ENCODE measurements at places on chromosomes 7 and 10. TPM values are rescaled to one million over a fixed set of nuclear protein-coding genes. Genes with fewer than 3 reads are reported as not detected.

VWC2 gene
- not detected for total RNA-seq

NANOS1 gene
- total RNA-seq: 0.09 TPM

OR6V1 gene
- not detected for total RNA-seq

ZMIZ1 gene
- 32.1 TPM for total RNA-seq

GPR141 gene
- total RNA-seq: not detected

PTPN12 gene
- 56.3 TPM for total RNA-seq

NACAD gene
- 1.9 TPM for total RNA-seq

AKR1C4 gene
- total RNA-seq: not detected

GRCh38 chr10:86813101-86813500 lies 56.7 kb downstream of the BMPR1A start:
- no peak for DNase-seq

GRCh38 chr10:62388328-62388727 lies 14.2 kb downstream of the ZNF365 start:
- no peak for DNase-seq

DNA sequence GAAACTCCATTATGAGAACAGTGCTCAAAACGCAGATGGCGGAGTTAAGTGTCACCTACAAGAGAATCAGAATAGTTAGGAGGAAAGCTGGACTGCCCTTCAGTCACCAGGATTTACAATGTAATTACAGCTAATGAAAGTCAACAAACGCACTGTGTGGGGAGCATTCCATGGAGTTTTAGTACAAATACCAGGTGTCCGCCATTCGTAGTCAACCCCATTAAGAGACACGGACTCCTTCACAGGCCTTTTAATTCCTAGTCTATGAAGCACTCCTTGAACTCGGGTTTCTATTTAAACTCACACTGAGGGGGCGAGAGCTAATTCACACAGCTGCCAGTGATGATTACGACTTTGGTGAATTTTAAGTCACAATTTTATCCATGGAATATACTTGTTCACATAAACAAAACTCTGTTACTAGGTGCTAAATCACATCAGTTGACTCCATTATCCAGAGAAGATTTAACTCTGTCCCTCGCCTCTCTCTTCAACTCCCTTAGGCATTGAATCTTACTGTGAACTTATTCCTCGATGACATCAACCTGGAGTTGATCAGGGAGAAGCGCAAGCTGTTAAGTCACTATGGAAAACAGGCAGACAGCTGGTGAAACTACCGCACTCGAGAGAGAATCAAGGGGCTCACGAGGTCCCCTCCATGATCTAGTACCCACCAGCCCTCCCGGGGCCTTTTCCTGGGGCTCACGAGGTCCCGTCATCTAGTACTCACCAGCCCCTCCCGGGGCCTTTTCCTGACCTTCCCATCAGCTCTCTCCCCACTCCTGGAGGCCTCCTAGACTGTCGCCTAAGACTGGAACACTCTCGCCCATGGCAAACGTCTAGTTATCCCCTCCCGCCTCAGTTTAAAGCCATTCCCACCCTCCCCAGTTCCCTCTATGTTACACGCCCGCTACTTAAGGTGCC lies 1.5 kb downstream of the ZFAND2A start:
- DNase-seq: no peak

DNA sequence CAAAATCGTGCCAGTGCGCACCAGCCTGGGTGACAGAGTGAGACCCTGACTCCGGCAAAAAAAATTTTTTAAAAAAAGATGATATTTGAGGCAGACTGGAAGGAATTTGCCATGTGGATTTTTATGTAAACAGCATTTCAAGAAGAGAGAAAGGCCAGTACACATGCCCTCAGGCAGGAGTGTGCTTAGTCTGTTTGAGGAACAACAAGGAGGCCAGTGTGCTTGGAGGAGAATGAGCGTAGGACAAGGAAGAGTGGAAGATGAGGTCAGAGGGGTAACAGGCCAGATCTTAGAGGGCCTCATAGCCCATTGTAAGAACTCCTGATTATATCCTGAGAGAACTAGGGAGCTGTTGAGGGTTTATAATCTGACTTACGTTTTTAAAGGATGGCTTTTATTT lies 17.2 kb upstream of the STRIP2 start:
- no peak for DNase-seq

DNA sequence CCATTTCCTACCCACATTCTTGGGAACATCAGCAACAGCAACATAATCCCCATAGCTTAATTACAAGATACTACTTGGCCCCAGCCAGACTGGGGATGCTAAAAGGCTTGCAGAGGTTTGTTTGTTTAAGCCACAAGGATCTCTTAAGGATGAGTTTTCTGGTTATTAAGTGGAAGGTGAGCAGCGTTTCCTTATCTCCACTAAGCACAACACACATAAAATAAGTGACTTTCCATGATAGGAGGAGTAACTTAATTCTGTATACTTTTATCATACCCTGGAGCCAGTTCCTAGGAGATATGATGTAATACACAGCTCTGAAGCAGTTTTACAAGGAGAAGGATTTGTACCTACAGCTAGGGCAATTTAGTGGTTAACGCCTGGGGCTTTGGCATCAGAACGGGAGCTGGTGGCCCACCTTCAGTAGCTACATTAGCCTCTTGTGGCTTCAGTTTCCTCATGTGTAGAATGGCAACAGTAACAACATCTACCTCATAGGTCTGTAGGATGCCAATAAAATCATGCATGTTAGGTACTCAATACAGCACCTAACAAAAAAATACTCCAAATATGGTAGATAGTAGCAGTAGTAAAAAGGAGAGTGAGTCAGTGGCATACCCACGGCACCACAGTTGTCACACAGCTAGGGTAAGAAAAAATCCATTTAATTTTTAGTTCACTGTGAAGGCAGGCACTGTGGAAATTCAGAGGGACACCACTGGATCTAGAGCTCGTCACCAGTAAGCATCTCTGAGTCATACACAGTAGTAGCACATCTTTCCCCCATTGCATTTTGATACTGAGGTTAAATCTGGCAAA lies 55.2 kb downstream of the DOCK4 start:
- DNase-seq: no peak

- DNase-seq: no peak
These were observed 6.6 kb upstream of the ZNF22 start for GRCh38 chr10:44993922-44994751.

- DNase-seq: no peak
These were observed 81.0 kb downstream of the SAMD9 start for GRCh38 chr7:93036807-93037206.

DNA sequence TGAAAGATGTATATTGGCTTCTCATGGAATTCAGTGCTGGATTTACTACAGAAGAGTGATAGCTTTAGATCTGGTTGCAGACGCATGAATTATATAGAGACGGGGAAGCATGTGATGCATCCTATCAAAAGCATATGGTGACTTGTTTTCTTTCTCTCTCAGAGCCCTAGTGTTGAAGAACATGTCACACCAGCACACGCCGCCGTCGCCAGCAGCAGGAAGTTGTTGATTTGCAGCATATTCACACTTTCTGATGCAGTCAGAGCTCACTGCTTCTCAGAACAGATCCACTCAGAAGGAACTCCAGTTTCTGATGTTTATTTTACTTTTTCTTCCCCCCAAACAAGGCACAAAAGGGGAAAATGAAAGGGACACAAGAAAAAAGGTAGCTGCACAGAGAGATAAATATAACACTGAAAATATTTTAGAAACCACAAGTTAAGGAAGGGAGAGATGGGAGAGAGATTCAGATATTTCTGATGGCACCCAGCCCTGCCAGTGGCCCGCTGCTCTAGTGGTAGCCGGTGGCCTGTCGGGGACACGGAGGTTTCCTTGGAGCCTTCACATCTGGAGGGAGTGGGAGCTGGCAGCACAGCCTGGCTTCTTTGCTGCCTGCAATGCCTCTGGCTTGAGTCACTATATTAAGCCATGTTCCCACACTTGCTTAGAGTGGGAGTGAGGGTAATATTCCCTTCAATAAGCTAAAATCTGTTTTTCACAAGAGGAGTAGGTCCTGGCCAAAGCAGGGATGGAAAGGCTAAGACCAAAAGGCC lies 123.2 kb downstream of the NRP1 start:
- DNase-seq: peak; percentile 21

GRCh38 chr10:97319671-97320479 lies 804 bp downstream of the FRAT1 start:
- DNase-seq: peak; percentile 51

DNA sequence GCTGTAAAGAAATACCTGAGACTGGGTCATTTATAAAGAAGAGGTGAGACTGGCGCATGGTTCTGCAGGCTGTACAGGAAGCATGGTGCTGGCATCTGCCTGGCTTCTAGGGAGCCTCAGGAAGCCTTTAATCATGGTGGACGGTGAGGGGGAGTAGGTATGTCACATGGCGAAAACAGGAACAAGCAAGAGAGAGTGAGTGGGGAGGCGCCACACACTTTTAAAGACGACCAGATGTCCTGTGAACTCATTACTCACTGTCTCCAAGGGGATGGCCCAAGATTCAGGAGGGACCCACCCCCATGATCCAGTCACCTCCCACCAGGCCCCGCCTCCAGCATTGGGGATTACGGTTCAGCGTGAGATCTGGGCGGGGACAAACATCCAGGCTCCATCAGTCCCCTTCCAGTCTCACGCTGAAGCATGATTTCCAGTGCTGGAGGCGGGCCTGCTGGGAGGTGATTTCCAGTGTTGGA lies 3.2 kb downstream of the ZNF316 start:
- peak; percentile 54 for DNase-seq

GRCh38 chr10:43376828-43377423 lies 5.5 kb downstream of the FXYD4 start:
- no peak for DNase-seq

GRCh38 chr10:33402220-33403073 lies 68.0 kb upstream of the NRP1 start:
- DNase-seq: no peak

DNA sequence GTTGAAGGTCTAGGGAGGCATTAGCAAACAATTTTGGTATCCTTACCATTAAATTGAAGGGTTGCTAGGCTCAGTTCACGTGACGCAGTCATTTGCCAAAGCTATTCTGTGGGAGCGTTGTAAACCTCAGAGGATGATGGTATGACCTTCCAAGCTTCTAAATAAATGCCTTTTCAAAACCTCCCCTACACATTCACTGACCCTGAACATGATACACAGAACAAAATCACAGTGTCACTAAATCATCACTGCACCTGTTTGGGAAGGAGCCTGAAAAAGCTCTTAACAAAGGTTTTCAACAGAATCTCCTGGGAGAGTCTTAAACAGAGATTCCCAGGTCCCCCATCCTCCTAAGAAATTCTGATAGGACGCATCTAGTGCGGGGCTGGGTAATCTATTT lies 13.2 kb upstream of the CCDC172 start:
- DNase-seq: no peak

GRCh38 chr7:46192271-46192670 lies 271.2 kb upstream of the IGFBP3 start:
- no peak for DNase-seq

DNA sequence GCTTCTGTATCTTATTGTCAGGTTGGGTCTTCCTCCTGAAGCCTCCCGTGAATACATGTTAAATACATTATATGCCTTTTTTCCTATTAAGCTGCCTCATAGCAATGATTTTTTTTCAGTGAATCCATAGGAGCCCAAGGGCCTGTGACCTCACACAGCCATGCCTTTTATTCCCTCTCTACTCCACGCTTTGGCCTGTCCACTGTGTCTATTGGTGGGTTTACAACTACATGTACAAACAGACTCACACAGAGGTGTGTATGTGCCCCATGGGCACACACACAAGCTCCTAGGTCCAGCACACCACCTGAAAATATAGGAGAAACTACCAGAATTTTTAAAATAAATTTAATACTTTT lies 560.4 kb downstream of the IPMK start:
- DNase-seq: no peak

DNA sequence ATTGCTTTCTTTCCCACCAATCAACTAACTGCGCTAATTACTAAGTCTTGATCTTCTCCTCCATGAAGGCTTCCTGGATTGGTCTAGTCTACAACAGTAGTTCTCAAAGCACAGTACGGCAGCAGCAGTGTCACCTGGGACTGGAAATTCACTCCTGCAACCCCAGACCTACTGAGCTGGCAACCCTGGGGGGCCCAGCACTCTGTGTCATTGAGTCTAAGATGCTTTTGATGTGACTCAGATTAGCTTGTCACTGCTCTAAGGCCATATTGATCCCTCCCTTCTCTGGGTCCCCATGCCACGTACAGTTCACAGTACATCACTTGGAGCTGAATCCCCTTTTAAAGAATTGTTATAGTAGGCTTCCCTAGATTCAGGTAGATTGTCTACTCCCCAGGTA lies 65.7 kb upstream of the KMT2C start:
- DNase-seq: no peak

DNA sequence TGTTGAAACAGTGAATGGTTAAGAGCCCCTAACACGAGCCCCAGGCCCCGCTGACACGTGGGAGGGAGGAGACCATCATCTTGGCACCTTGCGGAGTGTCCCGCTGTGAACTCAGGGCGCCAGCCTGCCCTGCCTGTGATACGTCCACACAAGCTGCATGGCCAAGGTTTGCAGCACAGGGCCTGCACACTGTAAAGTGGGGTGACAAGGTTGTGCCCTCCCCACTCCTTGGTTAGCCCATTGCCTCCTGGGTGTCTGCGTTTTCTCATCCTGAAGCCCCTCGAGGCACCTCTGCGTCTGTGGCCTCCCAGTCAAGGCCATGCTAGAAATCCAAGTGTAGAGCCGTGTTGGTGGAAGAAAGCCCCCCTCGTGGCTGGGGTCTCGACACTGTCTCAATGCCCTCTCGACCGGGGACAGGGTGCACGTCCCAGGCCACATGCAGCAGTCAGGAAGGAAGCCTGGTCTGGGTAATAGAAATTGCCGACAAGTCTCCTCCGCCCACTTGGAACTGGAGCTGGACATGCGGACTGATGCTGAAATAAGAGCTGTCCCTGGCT lies 192.1 kb downstream of the DNAJB6 start:
- no peak for DNase-seq

GRCh38 chr7:99928994-99929729 lies at the start of gene GJC3:
Gene GJC3 (minus strand): TSS chr7:99929620. CDS start chr7:99929620, 0 bp downstream.
- DNase-seq: peak; percentile 82

- no peak for DNase-seq
These were observed 46.2 kb downstream of the GFRA1 start for GRCh38 chr10:116226766-116227165.

DNA sequence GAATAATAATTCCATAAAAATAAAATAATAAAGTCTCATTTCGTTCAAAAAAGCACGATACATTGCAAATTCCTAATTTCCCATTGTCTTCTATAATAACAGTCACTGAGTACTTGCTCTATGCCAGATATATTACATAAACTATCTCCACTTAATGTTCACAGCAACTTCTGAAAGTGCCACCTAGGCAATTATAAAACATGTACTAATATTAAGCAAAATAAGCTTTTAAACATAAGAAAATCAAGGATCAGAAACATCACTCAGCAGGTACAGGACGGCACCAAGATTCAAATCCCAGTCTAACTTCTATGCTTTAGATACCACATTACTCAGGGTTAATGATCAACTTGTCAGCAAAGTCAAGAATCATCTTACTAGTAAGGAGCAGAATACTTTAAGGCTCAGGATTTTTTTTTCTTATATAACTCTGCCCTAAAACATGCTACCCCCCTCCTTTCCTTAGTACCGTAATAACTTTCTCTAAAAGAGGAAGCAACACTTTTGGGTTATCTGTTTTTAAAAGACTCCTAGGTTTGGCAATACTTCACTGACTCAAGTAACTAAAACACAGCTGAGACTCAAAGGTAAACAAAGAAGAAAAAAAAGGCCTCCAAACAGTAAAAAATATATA lies 51.3 kb downstream of the USP6NL start:
- no peak for DNase-seq

GRCh38 chr7:85850381-85850780 lies 663.5 kb upstream of the SEMA3D start:
- no peak for DNase-seq

Measured in dermis blood vessel endothelial cell (primary cell).